Left lobe of liver (tissue), 2 donors: ENCODE measurements at places on chromosomes 16 and 17.

- DNase-seq = no peak
These were observed 2252.0 kb downstream of the TP53TG3F start for GRCh38 chr16:35711435-35711834.

- no peak for DNase-seq
These were observed 46.6 kb downstream of the PIK3R5 start for GRCh38 chr17:8918807-8919465.

DNA sequence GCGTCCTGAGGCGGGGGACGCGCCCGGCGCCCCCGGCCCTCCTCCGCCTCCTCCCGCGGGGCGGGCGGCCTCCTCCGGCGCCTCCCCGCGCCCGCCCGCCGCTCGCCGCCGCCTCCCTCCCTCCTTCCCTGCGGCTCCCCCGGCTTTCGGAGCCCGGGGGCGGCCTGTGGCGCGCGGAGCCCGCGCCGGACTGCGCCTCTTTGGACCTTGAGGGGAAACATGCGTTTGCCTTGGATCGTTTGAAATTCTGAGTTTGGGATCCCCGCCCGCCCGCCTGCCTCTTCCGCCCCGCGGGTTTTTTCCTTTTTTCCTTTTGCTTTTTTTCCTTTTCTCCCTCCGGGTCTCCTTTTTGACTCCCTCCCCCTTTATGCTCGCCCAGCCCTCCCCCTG, 390 bp downstream of the ZNRF1 start:
- DNase-seq = peak; percentile 47

DNA sequence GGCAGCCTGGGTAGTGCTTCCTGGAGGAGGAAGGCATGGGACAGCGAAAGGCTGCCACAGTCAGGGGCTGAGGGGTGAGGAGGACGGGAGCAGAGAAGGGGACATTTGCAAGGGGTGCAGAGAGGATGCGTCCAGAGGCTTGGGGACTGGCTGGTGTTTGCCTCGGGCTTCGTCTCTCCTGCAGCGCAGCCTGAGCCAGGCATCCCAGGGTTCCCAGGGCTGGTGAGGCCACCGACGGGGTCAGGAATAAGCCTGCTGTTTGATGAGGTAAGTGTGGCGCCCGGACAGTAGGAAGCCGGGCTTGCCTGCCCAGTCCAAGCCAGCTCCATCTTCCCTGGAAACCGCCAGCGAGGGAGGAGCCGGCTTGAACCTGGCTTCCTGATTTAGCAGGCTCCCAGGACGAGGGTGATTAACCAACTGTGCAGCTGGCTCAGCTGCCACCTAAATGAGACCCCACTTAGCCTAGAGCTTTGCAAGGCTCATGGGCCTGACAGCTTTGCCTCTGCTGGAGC, 47.8 kb downstream of the PITPNM3 start:
- no peak for DNase-seq

- DNase-seq = no peak
These were observed 15.1 kb upstream of the CSNK2A2 start for GRCh38 chr16:58212824-58213655.
